Chondrocyte (in vitro differentiated cells): ENCODE measurements at places on chromosomes 13 and 19.

- H3K27ac ChIP-seq = no peak overlapping the region
- no peaks in the 10 kb centered on the region for H3K4me1 ChIP-seq
- H3K4me3 ChIP-seq = no peak overlapping the region
- no peaks in the 10 kb centered on the region for H3K36me3 ChIP-seq
- no peak for DNase-seq
These were observed 88.6 kb upstream of the MYCBP2 start for GRCh38 chr13:77415253-77416071.

DNA sequence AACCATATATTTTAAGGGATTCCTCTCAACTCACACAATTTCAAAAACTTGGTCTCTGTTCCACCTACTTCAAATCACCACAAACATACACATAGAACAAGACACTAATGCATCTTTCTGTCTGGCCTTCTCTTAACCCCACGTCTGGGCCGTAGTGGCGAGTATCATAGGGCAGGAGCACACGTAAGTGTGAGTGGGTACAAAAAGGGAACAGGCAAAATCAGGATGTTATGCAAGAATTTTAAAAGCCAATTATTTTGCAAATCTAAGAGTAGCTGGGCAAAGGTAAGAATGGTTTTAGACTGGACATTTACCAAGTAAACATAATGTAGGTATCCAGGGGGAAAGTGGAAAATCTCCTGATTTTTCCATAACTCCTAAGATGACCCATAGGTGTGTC lies 35.1 kb downstream of the MTMR6 start:
- no peak overlapping the region for H3K27ac ChIP-seq
- no peaks in the 10 kb centered on the region for H3K27me3 ChIP-seq
- H3K36me3 ChIP-seq = peaks cover 18% of the 10 kb centered on the region
- no peak for DNase-seq
- H3K4me3 ChIP-seq = no peak overlapping the region

DNA sequence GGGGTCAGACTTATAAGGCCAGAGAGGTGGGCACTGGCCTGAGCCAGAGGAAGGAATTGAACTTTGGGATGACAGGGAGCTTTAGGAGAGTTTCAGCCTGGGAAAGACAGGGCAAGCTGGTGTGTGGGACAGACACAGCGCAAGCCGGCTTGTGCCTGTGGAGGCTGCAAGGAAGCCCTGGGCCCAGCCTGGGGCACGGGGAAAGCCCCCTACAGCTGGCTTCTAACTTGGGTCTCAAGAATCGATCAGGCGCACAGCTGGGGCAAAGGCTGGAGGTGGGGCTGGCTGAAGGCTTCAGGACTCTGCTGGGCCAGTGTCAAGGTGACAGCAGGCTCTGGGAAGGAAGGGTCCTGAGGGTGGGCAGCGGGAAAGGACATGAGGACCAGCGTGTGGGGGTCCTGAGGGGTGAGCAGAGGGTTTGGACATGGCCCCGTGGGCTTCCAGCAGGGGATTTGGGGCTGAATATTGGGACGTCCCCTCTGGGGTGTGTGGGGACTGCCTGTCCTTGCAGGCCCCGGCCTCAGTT lies 3.0 kb downstream of the PTOV1 start:
- H3K27me3 ChIP-seq = no peaks in the 10 kb centered on the region
- peak overlapping the region; percentile 22 for H3K4me3 ChIP-seq
- peaks cover 35% of the 10 kb centered on the region for H3K4me1 ChIP-seq
- no peak for DNase-seq

- H3K36me3 ChIP-seq = no peaks in the 10 kb centered on the region
- no peak overlapping the region for H3K4me3 ChIP-seq
- H3K27me3 ChIP-seq = no peaks in the 10 kb centered on the region
- DNase-seq = no peak
- H3K27ac ChIP-seq = peak overlapping the region; percentile 68
These were observed 19.7 kb downstream of the KLHL26 start for GRCh38 chr19:18656337-18657086.

DNA sequence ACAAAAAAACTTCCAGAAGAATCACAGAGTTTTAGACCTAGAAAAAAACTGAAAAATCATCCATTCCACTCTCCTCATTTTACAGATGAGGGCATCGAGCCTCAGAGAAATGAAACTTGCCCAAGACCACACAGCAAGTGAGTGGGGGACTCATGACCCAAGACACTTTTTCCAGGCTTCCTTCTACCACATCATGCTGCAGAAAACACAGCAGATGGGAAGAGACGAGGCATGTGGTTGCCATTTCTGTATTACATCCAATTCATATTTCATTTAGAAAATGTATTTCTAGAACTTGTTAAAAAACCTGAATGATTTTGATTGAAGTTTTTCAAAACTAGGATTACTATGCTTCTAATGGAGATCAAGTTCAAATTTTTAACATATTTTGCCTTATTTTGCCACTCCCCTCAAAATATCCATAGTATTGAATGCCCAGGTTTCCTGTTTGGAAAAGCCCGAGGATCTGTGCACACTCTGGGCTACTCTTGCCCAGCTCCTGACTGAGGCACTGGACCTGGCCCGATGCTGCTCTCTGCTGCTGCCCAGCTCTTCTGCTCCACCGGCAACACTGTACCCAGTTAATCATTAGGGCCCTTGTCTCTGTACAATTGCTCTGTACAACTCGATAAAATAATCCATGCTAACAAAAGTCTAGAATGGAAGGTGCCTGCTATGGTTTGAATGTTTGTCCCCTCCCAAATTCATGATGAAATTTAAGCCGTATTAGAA lies 157.4 kb downstream of the EFNB2 start:
- DNase-seq = no peak
- H3K4me3 ChIP-seq = no peak overlapping the region
- no peaks in the 10 kb centered on the region for H3K27me3 ChIP-seq

GRCh38 chr13:44416301-44416700 lies 42.7 kb downstream of the SERP2 start:
- H3K27ac ChIP-seq = no peak overlapping the region
- H3K36me3 ChIP-seq = no peaks in the 10 kb centered on the region
- peaks cover 9% of the 10 kb centered on the region for H3K4me1 ChIP-seq
- H3K27me3 ChIP-seq = no peaks in the 10 kb centered on the region

GRCh38 chr19:50794876-50795663 lies 4.9 kb downstream of the ACP4 start:
- H3K27ac ChIP-seq = no peak overlapping the region
- H3K27me3 ChIP-seq = no peaks in the 10 kb centered on the region
- no peak overlapping the region for H3K4me3 ChIP-seq
- no peak for DNase-seq
- peaks cover 8% of the 10 kb centered on the region for H3K36me3 ChIP-seq
